ENCODE measurements at places on chromosomes 7 and 10.

- DNase-seq: no peak
Observed at GRCh38 chr10:98418665-98419468, 3.9 kb upstream of the PYROXD2 start.

- DNase-seq: no peak
Observed at GRCh38 chr10:50809596-50809995, 69.9 kb downstream of the ASAH2B start.

DNA sequence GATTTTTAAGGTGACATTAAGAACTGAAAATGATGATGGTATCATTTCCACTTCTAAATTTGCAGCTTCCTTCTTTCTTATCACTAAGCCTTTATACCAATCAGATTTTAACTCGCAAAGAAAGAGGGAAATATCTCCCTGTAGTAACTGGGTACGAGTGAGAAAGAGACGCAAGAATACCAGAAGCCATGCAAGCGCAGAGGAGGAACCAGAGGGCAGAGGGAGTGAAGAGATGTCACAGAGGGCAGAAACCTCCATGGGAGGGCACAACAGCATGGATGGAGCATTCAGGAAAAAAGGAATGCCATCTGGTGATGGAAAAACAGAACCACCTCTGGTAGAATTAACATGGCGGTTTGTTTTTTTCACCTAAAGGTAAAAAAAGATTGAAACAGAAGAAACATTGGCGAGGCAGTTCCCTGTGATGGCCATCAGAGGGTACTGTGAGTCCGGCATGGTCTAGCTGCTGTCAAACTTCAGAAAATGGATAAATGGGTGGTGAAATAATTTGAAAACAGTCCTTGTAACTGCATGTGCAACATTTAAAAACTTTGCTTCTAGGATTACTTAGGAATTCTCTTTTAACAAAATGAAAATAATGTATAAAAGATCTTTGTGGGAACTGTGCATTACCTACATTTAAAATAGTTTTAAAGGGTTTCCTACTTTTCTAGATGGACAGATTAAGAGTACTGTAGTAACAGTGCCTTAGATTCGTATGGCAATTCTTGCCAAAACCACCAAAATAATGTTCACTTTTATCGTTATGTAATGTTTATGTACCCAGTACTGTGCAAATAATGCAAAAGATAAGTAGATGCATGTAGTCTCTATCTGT, 91.8 kb downstream of the ARHGAP12 start:
- no peak for DNase-seq

- no peak for DNase-seq
Observed at GRCh38 chr7:37062560-37062859, 338.2 kb upstream of the AOAH start.

DNA sequence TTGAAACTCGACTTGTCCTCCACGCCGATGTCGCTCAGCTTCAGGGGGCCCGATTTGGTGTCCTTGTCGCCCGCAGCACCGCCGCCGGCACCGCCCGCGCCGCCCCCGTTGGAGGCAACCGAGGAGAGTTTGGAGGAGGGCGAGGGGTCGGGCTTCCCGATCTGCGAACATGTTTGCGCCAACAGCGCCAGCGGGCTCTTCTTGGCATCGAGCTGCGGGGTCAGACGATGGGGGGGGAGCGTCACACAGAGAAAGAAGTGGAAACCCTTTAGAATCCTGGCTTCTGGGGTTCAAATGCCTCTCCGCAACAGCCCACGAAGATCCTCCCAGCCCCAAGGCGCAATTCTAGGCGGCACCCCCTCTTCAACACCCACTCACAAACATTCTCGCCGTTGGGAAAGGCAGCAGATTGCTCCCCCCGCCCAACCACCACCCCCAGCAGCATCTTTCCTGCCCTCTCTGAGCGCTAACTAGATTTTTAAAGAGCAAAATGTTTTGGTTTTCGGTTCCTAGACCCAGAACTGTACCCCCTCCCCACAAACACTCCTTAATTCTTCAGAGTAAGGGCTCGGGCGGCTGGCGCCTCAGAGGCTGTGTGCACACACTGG, 1.3 kb downstream of the ZNF503 start:
- DNase-seq: no peak

DNA sequence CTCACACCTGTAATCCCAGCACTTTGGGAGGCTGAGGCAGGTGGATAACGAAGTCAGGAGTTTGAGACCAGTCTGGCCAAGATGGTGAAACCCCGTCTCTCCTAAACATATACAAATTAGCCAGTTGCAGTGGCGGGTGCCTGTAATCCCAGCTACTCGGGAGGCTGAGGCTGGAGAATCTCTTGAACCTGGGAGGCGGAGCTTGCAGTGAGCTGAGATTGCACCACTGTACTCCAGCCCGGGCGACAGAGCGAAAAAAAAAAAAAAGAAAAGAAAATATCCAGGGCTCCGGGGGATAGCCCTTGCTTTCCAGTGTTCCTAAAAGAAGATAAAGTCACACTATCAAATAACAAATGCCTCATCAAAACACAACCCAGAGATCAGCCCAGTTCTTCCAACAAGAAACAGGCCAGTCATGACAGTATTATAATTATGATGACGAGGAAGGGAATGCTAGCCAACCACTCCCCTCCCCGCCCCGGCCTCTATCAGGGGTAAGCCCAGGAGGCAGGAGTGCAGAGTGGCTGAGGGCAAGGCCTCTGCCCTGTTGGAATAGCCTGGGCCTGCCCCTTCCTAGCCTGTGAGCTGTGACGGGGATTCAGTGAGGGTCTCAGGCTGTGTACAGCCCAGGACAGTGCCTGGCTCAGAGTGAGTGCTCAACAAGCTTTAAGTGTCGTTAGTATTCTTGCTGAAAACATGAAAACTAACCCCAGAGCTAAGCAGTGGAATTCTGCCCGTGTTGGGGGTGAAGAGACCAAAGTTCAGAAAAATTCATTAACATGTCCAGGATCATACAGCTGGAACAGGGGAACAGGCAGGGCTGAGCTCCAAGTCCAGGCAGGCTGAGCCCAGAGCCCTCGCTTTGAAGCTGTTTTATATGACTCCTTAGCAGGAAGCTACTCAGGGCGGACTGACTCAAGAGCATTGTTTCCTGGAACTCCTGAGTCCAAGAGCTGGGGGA, 54.3 kb downstream of the FAM241B start:
- no peak for DNase-seq
